ENCODE measurements at places on chromosomes 2 and 18. TPM values are rescaled to one million over a fixed set of nuclear protein-coding genes. Genes with fewer than 3 reads are reported as not detected.

- DNase-seq, result no peak
Measured at GRCh38 chr2:23485841-23486683, 101.1 kb downstream of the KLHL29 start.

SFTPB gene
- not detected for total RNA-seq

ASIC4 gene
- total RNA-seq, result not detected

DNA sequence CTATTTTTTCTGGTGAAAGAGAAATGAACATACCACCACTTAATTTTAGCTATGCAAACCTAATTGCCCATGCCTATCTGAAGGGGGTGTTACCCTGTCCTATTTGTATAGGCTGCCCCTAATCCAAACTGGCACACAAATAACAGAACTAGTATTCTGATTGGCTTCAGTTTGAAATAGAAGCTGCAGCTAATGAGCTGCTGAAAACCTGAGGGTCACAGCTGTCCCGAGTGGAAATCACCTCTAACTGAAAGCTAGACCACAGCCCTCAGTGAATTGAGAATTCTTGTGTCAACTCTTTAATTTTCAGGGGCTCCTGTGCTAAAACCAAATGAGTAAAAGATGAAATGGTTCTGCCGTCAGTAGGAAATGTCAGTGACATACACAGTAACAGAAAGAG lies 28.7 kb downstream of the CCDC141 start:
- no peak for DNase-seq

- no peak for DNase-seq
Measured at GRCh38 chr18:42183746-42184145, 228.7 kb downstream of the PIK3C3 start.

DNA sequence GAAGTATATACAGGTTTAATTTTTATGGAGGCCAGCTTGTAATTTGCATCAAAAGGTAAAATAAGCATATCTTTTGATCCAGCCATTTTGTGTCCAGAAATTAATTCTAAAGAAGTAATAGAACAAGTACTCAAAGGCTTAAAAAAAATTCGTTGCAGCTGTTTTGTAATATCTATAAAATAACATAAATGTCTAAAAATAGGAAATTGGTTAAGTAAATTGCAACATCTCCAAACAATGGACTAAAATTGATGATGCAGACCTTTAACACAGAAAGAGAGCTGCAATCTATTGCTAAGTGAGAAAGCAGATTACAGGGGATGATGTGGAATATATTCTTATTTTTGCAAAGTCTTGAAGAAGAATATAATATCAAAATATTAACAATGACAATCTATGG lies 19.4 kb downstream of the AAK1 start:
- DNase-seq, result no peak

SERPINB10 gene
- not detected for total RNA-seq

GRCh38 chr2:133194362-133194655 lies 374.0 kb downstream of the NCKAP5 start:
- DNase-seq, result no peak

PCARE gene
- not detected for total RNA-seq

Data from activated CD8-positive, alpha-beta T cell treated with anti-CD3 and anti-CD28 coated beads, Interleukin-2, amount 10 ng/mL, durations not matched to agents 7 days and 5 days (primary cell).